ENCODE measurements at places on chromosomes 6 and 20.

- no peak for DNase-seq
Measured at GRCh38 chr6:152301021-152301764, 336.0 kb downstream of the SYNE1 start.

DNA sequence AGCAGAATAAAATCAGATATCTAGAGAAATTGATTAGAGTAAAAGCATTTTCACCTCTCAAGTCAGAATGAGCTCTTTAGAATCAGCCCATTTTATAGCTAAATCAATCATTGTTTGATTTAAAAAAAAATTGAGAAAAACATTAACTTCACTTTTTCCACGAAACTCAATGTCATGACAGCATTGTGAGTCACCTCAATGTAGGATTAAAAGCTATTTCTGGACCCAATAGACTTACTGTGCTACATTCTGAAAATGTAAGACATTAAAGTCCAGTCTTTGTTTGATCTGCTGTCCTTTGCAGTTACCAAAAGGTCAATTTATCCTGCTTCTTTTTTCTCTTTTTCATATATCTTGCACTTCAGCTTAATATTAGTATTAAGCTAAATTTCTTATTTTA is 519.4 kb upstream of the ZNF337 start:
- no peak for DNase-seq

- no peak for DNase-seq
Measured at GRCh38 chr6:114049367-114049966, 78.5 kb upstream of the HDAC2 start.

DNA sequence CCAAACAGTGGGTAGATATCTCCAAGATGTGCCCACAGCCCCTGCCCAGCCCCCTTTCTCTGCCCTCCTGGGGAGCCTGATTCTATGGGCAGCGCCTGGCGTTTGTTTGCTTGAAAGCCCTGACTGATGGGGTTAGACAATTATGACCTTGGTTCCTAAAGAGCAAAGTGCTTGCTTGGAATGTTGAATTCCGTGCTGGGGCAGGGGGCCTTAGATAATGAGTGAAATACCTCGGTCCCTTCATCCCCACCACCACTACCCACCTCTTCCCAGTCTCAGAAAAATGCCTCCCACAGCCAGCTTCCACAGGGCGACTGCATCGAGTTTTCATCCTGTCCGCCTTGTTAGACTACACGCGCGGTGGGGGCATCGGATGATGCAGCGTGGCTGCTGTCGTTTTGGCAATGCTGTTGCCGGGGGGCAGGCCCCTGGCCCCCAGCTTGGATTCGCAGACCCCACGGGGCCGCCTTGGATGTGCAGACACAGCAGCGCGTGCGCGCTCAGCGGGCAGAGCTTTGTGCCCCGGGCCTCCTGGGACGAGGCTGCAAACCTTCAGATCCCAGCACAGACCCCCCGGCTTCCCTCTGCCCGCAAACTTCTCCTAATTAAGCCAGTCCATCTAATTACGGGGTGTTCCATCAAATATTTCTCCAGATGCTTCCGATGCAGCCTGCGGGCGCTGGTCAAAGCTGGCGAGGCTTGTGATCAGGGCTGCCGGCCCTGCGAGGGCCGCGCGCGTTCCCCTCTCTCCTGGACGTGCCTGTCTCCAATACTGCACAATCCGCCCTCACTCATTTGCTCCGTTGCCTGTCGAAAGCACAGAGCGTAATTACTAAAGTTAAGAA is 86.1 kb downstream of the LINC00237 start:
- DNase-seq: no peak

Data from stimulated activated CD8-positive, alpha-beta memory T cell treated with anti-CD3 and anti-CD28 coated beads, Interleukin-7, amount 100 ng/mL, for 1 hour (primary cell).